ENCODE measurements at places on chromosomes 4 and X.

DNA sequence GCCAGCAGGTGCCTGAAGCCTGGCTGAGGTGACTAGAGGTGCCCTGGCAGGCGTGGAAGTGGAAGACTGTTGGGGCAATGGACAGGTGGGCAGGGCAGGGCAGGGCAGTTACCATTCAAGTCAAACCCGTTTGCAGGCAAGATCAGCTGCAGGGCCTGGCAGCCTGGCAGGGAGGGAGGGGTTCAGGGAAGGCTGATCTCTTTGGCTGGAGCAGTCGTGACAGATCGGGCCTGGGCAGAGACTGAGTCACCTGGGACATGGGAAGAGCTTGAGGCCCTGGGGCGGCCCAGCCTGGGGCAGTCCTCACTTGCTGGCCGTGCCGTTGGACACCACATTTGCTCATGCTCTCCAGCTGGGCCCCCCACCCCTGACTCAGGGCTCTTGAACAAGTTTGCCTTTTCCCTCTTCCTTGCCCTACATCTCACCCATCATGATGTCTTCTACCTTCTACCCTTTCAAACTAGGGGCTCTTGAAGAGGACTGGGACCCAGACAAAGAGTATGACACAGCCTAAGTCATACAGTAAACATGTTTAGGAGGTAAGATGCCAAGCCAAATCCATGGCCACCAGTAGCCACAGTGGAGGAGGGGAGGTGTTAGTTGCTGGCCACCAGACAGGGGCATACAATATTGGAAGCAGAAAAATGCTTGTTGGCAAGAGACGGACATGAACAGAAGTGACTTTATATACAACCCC lies 2.0 kb upstream of the ZNF185 start:
- DNase-seq, result no peak

GRCh38 chr4:95021099-95021498 lies 263.3 kb downstream of the BMPR1B start:
- no peak for DNase-seq

- no peak for DNase-seq
Measured at GRCh38 chr4:168917138-168917779, 92.8 kb downstream of the CBR4 start.

DNA sequence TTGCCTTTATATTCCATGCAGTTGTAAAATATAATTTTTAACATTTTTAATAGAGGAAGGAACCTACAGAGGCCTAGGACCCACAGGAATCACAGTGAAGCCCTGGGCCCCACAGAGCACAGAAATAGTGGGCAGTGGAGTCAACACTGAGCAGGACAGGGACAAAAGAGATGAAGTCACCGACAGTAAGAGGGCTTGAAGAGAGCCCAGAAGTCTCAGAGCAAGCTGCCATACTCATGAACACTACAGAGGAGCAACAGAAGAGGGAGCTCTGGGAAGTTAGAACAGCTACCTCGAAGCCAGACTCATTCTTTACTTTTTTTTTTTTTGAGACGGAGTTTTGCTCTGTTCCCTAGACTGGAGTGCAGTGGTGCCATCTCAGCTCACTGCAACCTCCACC lies 149.3 kb upstream of the TENM3 start:
- DNase-seq, result no peak

DNA sequence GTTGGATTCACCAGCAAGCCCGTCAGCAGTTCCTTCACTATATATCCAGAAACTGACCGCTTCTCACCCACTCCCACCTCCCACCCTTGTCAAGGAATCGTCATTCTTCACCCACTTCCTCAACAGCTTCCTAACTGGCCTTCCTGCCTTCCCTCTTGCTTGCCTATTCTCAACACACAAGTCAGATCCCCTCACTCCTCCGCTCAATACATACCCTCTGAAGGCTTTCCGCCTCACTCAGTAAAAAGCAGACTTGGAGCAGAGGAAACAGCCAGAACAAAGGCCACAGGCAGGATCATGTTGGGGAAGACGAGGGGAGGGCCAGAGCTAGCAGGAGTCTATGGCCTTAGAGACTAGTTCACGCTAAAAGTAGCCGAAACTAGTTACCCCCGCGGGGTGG lies 23.7 kb downstream of the RWDD4 start:
- DNase-seq, result no peak
